NCI-H1694 (cell line): ENCODE measurements at places on chromosomes 1 and 21.

GRCh38 chr1:219189021-219189824 lies 15.5 kb downstream of the LYPLAL1 start:
- no peak for DNase-seq

DNA sequence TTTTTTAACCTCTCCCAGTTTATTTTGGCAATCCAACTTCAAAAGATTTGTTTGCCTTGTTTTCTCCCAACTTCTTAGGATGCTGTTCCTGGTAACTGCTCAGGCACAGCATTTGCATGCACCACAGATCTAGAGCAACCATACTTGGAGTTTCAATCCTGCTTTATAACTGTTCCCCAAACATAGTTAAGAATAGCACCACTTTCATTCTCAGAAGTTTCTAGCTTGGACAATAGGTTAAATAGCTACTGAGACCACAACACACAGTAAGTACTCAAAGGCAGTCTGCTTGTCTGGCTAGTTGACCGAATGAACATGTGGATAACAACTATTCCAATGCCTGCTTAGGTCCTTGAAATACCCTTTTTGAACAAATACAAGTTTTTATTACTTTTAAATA lies 76.8 kb downstream of the FOXJ3 start:
- DNase-seq = no peak

- no peak for DNase-seq
Measured at GRCh38 chr1:191690931-191691330, 467.3 kb upstream of the RGS18 start.

- no peak for DNase-seq
Measured at GRCh38 chr1:152960452-152961044, 9.9 kb upstream of the SPRR4 start.

GRCh38 chr1:24329797-24330543 lies 10.8 kb downstream of the GRHL3 start:
- DNase-seq = no peak

DNA sequence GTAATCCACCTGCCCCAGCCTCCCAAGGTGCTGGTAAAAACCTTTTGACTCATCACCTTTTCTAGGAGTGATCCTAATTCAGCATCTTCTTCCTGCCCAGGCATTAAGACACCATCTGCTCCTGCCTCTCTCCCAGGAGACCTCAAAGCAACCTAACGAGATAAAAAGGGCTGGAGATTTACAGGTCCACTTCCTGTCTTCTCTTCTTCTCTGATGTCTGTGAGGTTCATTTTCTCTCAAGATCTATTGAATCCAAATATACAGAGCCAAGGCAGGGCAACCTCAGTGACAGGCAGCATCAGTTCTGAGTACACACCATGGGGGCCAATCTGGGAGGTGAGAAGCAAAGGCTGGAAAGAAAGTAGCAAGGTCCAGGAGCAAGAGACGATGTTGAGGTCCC lies 219.4 kb downstream of the SETD4 start:
- no peak for DNase-seq

GRCh38 chr1:40308036-40308727 lies 8.9 kb downstream of the COL9A2 start:
- DNase-seq = no peak

GRCh38 chr1:21293537-21294265 lies 3.4 kb upstream of the ECE1 start:
- no peak for DNase-seq

GRCh38 chr1:67514300-67514699 lies 84.1 kb upstream of the SERBP1 start:
- DNase-seq = no peak

DNA sequence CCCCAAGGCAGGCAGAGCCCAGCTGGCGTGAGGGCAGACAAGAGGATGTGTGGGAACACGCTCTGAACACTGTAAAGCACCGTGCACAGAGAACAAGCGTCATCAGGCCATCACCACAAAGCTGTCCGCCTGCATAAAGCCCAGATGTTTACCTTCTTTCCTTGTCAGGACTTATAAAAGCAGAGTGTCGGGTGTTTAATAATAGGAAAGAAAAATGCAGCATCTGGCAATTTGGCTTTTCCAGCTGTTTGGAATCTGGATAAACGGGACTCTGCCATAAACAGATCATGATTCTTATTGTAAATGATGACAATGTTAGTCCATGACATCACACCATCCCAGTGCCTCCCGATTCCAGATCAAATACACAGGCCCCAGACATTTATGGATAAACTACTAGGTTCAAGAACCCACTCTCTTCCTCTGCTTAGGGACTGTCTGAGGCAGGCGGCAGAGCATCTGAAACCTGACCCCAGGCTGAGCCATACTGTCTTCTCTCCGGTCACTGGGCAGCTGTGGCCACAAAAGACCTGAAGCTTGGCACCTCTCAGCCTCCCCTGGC lies 4.2 kb downstream of the GLIS1 start:
- peak; percentile 29 for DNase-seq

- DNase-seq = no peak
Measured at GRCh38 chr1:2382621-2383361, 8.6 kb downstream of the MORN1 start.

DNA sequence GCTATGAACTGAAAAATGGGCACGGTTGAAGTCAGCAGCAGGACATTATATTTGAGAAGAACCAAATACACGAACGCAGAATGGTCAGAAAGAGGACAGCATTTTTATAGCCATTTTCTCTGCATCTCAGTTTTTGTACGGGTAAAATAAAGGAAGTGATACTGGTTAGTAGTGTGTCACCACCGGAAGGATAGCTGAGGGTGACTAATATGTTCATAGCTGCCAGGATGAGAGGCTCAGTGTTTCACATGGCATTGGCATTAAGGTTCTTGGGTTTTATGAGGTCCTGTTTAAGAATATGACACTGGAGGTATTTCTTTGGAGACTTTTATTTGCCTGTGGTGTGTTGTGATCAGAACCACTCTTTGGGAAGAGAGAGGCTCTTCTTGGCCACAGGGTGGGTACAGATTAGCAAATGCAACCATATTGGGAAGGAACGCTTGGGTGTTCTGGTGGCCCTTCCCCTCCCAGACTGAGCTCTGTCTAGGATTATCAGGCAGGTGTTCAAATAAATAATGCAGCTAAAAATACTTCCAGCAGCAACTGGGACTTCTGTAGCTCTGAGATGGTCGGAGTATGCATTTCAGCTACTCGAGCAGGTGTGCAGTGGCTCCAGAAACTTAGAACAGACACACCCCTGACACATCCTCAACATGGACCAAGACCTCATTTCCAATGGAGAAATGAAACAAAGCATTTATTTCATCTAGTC lies 158.2 kb downstream of the PBX1 start:
- no peak for DNase-seq

DNA sequence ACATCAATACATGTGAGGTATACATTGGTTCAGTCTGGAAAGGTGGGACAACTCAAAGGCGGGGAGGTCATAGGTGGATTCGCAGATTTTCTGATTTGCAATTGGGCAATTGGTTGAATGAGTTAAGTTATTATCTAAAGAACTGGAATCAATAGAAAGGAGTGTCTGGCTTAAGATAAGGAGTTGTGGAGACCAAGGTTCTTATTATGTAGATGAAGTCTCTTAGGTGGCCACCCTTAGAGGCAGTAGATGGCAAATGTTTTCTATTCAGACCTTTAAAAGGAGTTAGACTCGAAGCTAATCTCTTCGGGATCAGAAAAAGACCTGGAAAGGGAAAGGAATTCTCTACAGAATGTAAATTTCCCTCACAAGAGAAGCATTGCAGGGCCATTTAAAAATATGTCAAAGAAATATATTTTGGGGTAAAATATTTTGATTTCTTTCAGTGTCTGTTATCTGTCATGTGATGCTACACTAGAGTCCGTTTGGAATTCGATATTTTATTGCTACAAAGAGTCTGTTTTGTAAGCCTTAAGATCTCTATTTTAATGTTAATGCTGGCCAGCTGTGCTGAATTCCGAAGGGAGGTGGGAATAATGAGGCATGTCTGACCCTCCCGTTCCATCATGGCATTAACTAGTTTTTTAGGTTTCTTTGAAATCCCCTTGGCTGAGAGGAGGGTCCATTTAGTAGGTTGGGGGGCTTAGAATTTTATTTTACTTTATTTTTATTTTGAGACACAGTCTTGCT lies 265.1 kb downstream of the PTPRU start:
- no peak for DNase-seq

GRCh38 chr1:109225308-109225707 lies 11.6 kb downstream of the SARS1 start:
- no peak for DNase-seq

DNA sequence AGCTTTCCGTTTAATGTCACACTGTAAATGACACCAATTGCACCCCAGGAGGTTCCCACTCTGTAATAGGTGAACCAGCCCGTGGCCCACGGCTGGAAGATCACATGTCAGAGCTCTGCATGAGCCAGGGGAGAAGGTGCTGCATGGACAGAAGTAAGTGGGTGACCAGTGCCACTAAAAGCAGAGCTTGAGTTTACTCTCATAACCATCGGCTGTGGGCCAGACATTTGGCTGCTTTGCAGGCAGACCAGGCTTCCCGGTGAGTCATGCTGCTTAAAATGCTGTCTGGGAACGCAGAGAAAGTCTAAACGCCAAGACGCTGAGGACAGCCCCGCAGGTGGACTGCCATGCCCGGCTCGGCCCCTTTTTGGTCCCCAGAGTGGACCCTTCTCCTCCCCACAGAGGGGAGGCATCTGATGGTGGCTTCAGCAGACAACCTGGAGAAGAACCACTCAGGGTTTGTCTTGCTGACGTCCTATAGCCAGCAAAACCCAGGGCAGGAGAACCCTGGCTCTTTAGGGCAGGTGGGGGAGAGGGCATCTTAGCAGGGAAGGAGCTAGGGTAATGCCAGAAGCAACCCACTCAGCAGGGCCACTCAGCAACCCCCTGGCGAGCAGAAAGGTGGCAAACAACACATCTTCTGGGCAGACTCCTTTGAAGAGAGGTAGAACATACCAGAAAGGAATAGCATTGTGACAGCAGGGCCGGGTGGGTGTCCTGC lies 7.3 kb downstream of the KIAA2013 start:
- no peak for DNase-seq

GRCh38 chr1:50091068-50091467 lies 17.7 kb upstream of the ELAVL4 start:
- no peak for DNase-seq

DNA sequence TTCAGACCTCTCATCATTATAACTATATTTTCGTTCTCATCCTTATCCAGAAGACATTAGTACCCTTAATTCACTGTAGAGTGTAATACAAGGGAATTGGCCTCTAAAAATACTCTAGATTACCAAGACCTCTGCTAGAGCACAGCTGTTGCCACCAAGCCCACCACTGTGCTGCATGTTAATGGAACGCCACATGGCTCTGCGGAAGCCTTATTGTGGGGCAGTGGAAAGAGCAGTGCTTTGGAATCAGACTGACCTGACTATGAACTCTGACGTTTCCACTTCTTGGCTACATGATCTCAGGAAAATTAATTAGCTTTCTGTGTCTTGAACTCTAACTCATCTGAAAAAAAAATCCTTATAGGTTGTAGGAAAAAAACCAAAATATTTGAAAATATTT lies 222.1 kb downstream of the LMX1A start:
- no peak for DNase-seq

DNA sequence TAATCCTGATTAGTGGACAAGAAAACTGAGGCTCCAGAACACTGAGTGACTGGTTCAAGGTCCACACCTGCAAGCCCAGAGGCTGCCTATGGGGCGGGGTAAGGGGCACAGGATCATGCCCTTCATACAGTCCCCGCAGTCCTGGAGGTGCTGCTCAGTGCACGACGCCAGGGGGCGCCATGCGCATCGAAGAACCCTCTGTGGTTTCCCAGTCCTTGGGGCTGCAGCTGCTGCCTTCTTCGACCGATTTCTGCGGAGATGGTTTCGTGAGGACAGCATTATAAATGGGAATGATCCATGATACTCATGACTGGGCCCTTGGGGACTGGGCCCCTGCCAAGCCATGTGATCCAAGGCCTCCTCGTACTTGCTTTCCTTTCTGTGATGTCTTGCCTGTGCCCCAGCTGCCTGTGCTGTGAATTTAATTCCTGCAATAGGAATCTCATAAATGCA lies 37.1 kb upstream of the ARHGEF10L start:
- peak; percentile 51 for DNase-seq

GRCh38 chr1:68213843-68214242 lies 18.5 kb downstream of the WLS start:
- DNase-seq = peak; percentile 42

DNA sequence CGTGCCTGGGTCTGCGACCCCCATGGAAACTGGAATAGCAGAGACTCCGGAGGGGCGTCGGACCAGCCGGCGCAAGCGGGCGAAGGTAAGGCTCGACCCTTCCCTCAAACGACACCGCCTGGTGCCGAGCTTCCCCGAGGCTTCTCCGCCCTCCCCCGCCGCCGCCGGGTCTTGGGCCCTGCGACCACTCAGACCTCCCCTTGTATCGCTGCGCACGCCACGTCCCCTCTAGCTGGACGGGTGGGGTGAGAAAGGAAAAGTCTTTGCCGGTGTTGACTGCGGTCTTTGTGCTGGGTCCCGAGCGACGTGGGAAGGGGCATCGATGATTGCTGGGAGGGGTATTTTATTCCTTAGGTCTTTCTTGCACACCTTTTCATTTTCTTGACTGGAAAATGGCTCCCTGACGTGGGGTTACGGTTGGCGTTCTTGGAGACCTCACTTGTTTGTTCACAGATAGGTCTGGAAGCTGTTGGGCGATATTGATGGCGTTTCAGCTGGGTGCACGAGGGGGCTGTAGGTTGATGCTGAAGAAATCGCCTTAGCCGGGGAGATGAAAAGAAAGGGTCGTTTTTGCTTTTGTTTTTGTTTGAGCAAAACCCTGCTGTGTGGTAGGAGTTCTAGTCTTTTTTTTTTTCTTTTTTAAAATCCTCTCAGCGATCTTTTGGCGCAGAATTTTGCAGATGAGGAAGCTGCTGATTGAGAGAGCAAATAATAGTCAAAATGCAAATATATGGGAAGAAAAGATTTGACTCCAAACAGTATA lies 776 bp downstream of the KDM1A start:
- no peak for DNase-seq

GRCh38 chr1:155117610-155118009 lies 10.1 kb upstream of the EFNA1 start:
- no peak for DNase-seq
